ENCODE measurements at places on chromosomes 16 and 17.

DNA sequence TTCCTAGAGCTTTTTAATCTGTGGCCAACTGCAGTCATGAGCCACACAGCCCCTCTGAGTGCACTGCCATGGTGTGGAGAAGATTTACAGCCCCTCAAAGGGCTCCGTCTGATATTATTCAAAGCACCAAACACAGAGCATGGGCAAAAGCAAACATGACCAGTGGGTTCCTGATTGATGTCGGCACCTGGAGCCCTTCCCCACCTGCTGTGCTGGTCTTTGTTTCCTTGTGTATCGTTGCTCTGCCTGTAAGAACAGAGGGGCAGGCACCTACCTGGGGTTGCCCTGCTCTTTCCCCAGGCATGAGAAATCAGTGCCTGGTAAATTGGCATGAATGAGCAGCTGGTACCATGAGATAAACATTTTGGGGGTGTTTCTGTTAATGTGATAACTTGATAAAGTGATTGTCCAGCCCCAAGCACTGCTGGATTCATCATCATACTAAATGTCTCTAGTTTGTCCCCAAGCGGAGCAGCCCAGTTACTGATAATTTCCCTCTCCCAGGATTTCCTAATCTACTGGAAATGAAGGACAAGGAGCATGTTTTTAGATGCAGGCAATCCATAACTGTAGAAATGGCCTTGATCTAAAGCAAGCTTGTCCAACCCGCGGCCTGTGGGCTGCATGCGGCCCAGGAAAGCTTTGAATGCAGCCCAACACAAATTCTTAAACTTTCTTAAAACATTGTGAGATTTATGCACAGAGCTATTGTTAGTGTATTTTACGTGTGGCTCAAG lies 5.0 kb upstream of the SPIRE2 start:
- DNase-seq: peak; percentile 78

- DNase-seq: peak; percentile 68
These were observed 149.6 kb downstream of the WWOX start for GRCh38 chr16:78249056-78249455.

- DNase-seq: no peak
These were observed 27.8 kb upstream of the NAT9 start for GRCh38 chr17:74803971-74804370.

DNA sequence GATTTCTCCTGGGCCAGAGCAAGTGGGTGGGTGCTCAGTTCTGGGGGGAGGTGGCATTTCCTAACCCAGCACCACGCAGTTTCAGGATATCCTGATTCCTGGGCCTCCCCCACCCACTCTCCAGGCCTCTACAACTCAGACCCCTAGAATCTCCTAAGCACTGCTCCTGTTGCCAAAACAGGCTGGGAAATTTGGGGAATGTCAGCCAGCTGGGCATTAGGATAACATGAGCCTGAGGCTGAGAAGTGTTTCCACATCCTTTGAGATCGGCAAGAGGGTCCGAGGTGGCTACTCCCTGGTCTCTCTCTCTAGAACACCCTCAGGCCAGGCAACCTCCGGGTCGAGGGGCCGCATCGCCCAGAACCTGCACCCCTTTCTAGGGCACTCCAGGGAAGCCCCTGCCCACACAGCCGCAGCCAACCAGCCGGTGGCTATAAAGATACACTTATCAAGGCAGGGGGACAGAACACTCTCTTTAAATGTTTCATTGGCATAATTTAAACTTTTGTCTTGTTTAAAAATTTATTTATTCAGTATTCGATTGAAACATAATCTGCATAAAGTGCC lies 23.6 kb downstream of the TBC1D16 start:
- no peak for DNase-seq

DNA sequence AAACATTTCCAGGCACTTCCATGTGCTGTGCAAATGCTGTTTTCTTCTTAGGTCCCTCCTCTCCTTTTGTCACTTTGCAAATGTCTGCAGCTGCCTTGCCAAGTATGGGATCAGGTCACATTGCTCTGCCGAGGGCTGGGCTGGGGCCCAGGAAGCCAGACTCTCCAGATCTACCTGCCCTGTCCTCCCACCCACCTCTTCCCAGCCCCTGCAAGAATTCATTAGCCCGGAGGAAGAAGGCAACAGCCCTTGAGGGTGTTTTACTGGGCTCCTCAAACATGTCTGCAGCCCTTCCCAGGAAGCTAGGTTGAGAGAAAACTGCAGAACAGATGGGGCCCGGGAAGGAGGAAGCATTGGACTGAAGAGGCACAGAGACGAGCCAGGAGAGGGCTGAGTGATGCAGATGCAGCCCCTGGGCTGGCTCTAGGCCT lies 47.1 kb downstream of the WSB1 start:
- DNase-seq: no peak

DNA sequence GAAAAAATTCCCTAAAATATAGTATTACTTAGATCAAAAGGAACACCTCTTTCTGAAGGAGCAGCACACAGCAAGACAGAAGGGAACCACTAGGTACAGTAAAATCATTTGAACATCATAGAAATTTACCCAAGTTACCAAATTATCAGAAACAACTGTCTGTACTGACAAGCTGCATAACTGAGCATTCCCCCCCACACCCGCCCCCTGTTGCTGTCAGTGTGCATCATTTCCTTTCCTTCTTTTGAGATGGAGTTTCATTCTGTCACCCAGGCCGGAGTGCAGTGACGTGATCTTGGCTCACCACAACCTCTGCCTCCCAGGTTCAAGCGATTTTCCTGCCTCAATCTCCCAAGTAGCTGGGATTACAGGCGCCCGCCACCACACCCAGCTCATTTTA lies 120.7 kb downstream of the TRIM37 start:
- no peak for DNase-seq

DNA sequence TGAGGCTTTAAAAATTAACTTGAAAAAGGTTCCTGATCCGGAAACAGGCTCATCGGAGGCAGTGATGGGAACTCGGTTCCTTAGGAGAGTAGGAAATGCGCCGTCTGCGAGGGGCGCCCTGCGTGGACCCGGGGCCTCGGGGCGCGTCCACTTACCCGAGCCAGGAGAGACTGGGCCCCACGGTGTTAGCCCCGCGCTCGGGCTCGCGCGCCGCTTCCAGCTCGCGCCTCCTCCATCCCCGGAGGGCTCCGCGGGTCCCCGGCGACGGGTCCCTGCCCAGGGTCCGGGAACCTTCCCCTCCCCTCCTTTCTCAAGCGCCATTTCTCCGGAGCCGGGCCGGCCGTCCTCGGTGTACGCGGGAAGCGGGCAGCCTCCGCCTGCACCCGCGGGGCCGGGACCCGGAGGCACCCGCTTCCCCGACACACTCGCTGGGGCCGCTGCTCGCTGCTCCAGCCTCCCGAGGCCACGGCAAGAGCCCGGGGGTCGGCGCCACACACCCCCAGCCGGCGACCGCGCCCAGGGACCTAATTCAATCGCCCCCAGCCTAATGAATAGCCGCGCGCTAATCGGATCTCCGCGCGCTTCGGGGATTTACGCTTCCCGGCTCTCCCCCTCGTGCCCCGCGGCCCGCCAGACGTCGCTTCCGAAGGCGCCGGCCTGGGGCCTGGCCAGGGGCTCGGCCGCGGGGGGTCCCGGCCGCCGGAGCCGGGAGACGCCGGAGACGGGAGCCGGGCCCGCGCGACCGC lies 2.2 kb upstream of the BAHCC1 start:
- DNase-seq: no peak

DNA sequence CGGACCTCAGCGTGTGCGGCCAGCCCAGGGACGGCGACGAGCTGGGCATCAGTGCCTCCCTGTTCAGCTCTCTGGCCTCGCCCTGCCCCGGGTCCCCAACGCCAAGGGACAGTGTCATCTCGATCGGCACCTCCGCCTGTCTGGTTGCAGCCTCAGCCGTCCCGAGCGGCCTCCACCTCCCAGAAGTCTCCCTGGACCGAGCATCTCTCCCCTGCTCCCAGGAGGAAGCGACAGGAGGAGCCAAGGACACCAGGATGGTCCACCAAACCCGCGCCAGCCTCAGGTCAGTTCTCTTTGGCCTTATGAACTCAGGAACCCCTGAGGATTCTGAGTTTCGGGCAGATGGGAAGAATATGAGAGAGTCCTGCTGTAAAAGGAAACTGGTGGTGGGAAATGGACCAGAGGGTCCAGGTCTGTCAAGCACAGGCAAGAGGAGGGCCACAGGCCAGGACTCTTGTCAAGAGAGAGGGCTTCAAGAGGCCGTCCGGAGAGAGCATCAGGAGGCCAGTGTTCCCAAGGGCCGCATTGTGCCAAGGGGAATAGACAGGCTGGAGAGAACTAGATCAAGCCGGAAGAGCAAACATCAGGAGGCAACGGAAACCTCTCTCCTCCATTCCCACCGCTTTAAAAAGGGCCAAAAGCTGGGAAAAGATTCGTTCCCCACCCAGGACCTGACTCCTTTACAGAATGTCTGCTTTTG lies 825 bp downstream of the HASPIN start:
- DNase-seq: no peak

DNA sequence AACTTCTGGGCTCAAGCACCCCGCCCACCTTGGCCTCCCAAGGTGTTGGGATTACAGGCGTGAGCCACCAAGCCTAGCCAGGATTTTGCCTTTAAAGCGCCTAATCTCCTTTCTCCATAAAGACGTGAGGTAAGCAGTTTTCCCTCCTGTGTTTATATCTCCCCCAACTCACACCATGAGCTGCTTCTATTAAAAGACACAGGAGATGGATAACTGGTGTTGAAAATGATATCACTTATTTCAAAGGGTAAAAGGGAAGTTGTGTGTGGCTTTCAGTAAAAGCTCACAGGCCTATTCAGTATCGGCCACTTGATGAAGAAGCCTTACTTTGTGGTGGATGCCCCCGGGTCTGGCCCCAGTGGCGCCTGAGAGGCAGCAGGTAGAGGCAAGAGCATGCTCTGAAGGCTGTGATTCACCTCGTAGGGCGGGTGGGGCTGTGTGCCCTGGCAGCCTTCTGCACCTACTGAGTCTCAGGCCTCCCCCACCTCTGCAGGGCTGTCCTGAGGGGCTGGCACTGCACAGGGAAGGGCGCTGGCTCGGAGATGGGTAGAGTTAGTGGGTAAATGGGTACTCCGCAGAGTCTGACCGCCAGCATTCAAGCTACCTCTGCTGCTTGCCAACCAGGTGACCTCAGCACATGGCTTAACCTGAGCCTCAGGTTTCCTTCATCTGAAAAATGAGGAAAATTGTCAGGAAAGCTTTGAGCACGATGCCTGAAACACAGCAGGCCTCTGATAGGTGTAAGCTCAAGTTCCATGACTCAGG lies 146.8 kb downstream of the CLEC16A start:
- no peak for DNase-seq

GRCh38 chr16:2478279-2478678 lies 3.4 kb downstream of the TBC1D24 start:
- DNase-seq: peak; percentile 54

- peak; percentile 59 for DNase-seq
These were observed 16.6 kb upstream of the DLX4 start for GRCh38 chr17:49952209-49952911.

- DNase-seq: no peak
These were observed 168.5 kb downstream of the MSI2 start for GRCh38 chr17:57424777-57425188.

- no peak for DNase-seq
These were observed 107.6 kb upstream of the SMURF2 start for GRCh38 chr17:64769712-64770111.

DNA sequence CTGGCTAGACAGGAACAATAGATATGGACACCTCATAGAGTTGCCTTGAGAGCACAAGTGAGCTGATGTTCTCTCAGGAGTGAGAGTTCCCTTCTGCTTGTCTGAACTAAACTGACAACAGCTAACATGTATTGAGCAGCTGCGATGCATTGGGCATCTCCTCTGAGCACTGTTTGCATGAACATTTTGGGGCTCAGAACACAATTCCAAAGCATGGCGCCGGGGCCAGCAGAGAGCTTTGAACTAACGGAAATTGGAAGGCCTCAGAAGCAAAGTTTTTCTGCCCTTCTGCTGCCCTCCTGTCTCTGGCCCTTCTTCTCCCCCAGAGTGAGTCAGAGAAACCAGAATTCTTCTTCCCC lies 38.1 kb downstream of the TRPV2 start:
- DNase-seq: no peak

- no peak for DNase-seq
These were observed 280.6 kb upstream of the SALL1 start for GRCh38 chr16:51431517-51432241.

DNA sequence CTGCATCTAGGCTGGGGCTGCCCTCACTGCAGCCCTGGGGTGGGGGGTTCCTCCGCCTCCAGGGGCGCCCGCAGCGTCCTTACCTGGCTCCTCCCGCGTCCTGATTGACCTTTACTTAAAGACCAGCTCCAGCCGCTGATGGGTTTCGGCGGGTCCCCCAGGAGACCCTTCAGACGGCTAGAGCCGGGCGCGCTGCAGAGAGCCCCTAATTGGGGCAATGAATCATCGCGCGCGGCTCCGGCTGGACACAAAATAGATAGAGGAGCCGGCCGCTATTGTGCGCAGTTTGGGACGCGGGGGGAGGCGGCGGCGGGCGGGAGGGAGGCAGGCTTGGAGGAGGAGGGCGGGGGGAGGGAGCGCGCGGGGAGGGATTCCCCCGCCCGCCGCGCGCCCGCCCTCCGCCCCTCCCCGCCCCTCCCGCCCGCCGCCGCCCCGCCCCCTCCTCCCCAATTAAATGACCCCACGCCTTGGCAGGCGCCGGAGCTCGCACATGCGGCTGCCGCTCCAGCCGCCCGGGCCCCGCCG lies 56.5 kb upstream of the CIBAR2 start:
- no peak for DNase-seq

DNA sequence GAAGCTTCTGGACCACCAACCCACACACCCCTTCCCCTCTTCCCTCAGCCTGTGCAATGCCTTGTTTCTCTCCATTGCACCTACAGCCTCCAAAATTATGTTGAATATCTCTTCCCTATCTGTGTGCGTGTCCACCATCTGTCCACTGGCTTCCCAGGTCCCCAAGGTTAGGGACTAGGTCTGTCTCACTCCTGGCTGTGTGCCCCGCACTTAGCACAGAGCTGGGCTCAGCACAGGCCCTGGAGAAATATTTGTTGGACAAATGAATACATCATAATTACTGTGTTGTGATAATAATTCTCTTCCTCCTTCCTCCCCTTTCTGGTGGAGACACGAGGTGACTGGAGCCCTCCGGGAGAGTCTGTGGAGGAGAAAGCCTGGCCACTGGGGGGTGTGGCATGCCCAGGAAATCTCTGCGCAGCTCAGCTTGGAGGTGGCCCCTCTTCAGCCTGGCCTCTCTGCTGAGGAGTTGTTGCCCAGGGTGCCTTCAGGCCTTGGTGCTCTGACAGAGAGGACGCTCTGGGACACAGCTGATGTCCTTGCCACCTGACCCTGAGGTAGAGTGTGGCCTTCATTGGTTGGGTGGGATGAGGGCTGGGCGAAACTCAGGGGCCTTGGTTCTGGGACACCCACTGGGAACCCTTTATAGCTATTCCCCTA lies 3.3 kb upstream of the BRD7 start:
- DNase-seq: no peak
